ENCODE measurements at places on chromosomes 11 and 22.

DNA sequence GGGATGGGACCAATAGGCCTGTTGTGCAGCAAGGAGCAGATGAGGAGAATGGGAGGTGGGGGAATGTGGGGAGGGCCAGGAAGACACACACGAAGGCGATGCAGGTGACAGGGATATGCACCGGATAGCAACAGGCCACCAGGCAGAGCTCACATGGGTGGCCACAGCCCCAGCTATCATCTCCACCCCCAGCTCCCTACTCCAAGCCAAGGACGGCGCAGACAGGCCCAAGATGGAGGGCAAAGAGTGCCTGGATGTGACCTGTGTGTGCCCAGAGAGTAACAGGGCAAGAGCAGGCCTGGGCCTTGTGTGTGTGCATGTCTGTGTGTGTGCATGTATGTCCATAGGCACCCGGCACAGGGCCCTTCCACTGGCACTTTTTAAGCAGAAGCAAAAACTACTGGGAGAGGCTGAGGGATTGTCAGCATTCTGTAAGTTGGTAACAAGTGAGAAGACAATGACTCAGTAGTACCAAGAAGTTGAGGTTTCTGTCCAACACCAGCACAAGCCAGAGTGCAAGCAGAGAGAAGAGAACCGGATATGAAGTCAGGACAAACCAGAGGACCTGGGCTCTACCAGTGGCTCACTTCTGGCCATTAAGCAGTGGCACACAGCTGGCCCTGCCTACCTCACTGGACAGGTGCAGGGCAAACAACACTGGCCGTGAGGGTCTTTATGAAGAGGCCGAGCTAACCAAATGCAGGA lies 36.4 kb downstream of the NRXN2 start:
- DNase-seq: no peak

DNA sequence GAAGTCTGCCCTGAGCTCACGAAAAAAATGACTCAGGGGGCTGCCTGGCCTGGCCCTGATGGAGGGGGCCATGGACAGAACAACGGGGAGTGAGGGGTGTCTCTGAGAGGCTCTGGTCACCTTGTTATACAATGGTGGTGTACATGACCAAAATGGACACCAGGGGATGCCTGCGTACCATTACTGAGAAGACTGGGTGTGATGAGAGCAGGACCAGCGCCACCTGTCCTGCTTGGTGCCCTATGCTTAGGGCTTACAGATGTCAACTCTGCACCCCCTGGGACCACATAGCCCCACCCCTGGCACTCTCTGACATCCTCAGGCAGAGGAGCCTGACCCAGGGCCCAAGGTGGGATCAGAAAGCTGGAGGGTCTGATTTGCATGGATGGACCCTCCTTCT lies 104.8 kb downstream of the ZNF280B start:
- DNase-seq: no peak

GRCh38 chr22:35727436-35727835 lies 9.8 kb downstream of the APOL5 start:
- DNase-seq: no peak

GRCh38 chr11:106161775-106162634 lies 84.5 kb downstream of the AASDHPPT start:
- no peak for DNase-seq

- no peak for DNase-seq
These were observed 1295.8 kb downstream of the BRD1 start for GRCh38 chr22:48531761-48532435.

DNA sequence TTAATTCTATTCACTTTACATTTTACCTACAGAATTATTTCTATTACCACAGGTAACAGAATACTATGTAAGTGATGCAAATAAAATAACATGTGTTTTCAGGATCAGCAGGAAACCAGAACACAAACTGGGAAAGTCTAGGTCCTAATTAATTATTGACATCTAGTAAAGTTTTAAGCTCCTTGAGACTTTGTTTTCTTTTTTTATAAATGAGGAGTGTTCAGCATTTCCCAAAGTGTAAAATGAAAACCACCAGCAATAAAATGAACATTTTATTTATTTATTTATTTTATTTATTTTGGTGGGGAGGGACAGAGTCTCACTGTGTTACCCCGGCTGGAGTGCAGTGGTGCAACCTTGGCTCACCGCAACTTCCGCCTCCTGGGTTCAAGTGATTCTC lies 123.6 kb downstream of the ARHGAP42 start:
- DNase-seq: no peak

- no peak for DNase-seq
These were observed 65.2 kb downstream of the CACNA1I start for GRCh38 chr22:39635719-39636118.

GRCh38 chr11:100687054-100687629 lies at the start of gene ARHGAP42:
Gene ARHGAP42 (plus strand): TSS chr11:100687288. CDS start chr11:100687679, 391 bp downstream.
- DNase-seq: peak; percentile 85

GRCh38 chr11:132865623-132866022 lies 666.7 kb downstream of the OPCML start:
- DNase-seq: no peak

GRCh38 chr11:103872748-103873147 lies 163.7 kb upstream of the DDI1 start:
- no peak for DNase-seq

GRCh38 chr11:108875134-108875533 lies 210.3 kb downstream of the DDX10 start:
- no peak for DNase-seq

- DNase-seq: no peak
These were observed 53.5 kb upstream of the SLC25A1 start for GRCh38 chr22:19231986-19232385.

DNA sequence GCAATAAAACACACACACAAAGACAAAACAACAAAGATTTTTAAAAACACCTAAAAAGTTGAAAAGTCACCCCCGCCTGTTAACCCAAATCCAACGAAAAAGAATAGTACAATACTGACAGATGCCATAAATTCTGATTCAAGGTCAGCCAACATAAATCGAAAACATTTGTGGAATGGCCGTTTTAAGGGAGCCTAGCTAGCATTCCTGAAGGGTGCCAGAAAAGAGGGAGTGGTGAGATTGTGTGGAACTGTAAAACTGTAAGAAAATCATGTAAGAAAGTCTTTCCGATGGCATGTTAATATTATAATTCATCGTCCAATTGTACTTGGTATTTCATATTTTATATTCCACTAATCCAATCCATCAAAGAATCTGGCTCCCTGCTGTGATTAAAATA lies 75.1 kb downstream of the RAB38 start:
- no peak for DNase-seq

GRCh38 chr22:46350121-46350520 lies 14.6 kb downstream of the TRMU start:
- no peak for DNase-seq

- DNase-seq: no peak
These were observed 55.3 kb downstream of the INSC start for GRCh38 chr11:15169815-15170551.

DNA sequence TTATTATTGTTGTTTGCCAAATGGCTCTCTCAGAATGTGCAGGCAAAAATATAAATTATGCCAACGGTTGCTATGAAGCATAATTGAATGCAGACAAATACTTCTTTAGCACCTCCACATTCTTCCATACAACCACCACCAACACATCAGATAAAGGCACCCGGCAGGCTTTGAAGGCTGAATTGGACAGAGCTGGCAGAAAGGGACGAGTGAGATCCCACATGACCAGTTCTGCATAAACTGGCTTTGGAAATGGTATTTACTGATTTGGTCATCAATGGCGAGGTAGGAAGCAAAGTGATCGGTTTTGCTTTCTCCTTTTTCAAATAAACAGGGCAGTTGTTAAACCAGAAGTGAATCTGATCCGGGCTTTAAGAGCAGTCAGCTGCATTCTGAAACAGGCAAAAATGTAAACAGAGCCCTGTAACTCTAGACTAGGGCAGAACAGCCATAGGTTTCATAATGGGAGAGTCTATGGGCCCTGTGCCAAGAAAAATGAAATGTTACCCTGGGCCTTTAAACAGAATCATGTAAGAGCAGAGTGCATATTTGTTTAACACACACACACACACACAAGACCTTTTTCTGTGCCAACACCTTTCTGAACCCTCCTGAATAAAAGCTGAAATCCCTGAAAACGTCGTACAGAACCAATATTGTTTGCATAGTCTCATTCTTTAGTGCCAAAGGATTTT lies 97.7 kb downstream of the MPPED2 start:
- peak; percentile 52 for DNase-seq

DNA sequence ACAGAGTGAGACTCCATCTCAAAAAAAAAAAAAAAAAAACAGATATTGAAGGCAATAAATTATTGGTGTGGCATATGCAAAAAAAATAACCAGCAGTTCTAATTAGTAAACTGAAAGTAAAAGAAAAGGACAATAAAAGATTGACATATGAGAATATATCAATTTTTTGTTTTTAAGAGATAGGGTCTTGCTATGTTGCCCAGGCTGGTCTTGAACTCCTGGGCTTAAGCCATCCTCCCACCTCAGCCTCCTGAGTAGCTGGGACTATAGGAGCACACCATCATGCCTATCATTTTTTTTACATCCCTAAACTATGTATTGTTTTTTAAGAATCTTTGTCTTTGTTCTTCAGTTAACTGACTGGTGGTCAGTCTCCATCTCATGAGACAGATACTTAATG lies 31.5 kb downstream of the PACSIN2 start:
- no peak for DNase-seq

- DNase-seq: peak; percentile 22
These were observed 33.7 kb upstream of the MPPED1 start for GRCh38 chr22:43377896-43378704.

- no peak for DNase-seq
These were observed 17.8 kb upstream of the XBP1 start for GRCh38 chr22:28817919-28818859.

GRCh38 chr11:78886616-78887015 lies 312.0 kb upstream of the NARS2 start:
- no peak for DNase-seq

GRCh38 chr11:79087961-79088318 lies 352.9 kb downstream of the TENM4 start:
- DNase-seq: no peak

DNA sequence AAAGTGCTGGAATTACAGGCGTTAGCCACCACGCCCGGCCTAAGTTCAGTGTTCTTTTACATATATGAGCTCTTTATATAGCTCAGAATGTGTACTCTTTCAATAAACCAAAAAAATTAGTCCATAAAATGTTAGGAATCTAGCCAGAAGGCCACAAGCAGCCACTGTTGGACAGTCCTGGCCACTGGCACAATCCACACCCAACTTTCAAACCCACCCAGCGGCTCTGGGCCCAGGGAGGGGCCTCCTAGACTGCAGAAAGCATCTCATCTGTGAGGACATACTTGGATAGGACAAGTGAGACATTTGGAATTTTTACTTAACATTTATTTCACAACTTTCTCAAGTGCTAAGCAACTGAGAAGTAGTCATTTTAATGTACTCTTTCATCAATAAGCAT lies 6.4 kb downstream of the PACSIN2 start:
- no peak for DNase-seq

DNA sequence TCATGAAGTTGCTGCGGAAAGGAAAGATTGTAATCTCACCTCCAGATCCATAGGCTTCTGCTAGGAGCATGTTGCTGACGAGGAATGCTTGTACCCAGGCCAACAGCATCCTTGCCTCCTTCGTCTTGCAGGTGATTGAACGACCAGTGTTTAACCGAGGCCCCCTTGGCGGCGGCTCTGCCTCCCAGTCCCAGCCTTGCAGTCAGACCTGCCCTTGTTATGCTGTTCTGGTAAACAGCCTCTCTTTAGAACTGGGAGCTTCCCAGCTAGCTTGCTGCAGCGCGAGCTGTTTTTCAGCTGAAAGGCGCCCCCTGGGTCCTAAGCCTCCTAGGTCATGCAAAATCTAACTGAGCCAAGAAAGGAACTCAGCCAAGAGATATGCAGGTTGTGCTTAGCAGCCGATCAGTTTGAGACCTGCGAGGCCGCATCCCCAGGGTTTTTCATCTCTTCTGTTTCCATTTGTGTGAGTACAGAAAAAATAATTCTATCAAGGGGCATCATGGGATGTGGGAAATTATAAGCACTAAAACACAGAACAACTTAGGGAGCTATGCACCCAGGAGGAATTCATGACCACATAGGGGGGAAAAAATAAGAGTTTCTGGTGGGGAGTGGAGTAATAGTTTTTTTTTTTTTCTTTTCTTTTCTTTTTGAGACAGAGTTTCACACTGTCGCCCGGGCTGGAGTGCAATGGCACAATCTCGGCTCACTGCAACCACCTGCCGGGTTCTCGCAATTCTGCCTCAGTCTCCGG lies at the start of gene PIK3IP1:
Gene PIK3IP1, minus strand, starts transcription at position 253 of the 754 bp plus-strand sequence. Its CDS starts 144 bp downstream, at position 109.
- DNase-seq: peak; percentile 92

- no peak for DNase-seq
These were observed 8.1 kb downstream of the ATG13 start for GRCh38 chr11:46625406-46625805.

- DNase-seq: no peak
These were observed 473.7 kb upstream of the ISX start for GRCh38 chr22:34592123-34592740.

DNA sequence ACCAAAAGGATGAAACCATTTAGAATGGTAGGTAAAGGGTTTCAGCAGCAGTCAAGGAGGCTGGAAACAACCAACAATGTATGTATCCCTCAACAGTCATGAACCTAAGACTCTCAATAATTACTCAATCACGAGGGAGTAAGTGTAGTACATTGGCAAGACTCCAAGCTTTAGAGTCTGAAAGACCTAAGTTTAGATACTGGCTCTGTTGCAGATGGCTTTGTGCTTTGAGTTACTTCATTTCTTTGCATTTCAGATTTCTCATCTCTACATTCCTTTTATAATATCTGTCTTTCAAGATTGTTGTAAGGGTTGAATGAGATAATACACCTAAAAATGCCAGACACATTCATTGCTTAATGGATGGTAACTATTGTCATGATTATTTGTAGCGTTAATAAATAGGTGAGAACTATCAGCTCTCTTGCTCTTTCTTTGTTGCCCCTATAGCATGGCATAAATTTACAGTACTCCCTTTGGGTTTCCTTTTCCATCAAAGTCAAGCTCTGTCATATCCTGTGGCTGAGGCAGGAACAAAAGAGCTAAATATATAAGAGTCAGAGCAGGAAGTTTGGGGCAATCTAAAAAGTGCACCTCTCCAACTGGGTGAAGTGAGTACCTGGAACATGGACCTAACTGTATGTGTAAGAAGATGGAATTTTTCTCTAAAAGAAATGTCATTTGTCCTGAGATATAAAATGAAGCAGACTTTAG lies 228.2 kb upstream of the ZC3H12C start:
- DNase-seq: no peak

GRCh38 chr22:28068826-28069225 lies 149.8 kb upstream of the PITPNB start:
- DNase-seq: peak; percentile 34

DNA sequence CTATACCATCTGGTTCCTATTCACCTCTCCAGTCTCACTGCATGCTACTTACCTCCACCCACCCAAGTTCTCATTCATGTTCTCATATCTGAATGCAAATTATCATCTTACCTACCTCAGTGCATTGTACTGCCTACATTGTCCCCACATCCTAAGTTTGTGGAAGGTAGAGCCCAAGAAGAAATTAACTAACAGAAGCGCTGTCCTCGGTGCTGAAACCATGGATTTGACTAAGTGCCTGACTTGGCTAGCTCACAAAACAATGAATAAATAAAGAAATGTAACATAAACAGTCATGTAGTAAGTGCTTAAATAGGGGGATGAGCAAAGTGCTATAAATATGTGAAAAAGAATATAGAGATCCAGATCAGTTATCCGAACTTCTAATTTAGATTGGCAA lies 63.2 kb downstream of the GRIA4 start:
- DNase-seq: peak; percentile 84
